ENCODE measurements at places on chromosomes 1 and 21. TPM values are rescaled to one million over a fixed set of nuclear protein-coding genes. Genes with fewer than 3 reads are reported as not detected.
A peak's percentile ranks its signal among the peaks of the same experiment; 100 is the strongest.

- peaks cover 6% of the 10 kb centered on the region for H3K36me3 ChIP-seq
- no peaks in the 10 kb centered on the region for H3K27me3 ChIP-seq
- no peak overlapping the region for H3K27ac ChIP-seq
- H3K4me1 ChIP-seq: peaks cover 77% of the 10 kb centered on the region
- DNase-seq: no peak
- H3K4me3 ChIP-seq: no peak overlapping the region
These were observed 172.5 kb upstream of the EDN2 start for GRCh38 chr1:41656825-41657500.

- no peak overlapping the region for H3K4me3 ChIP-seq
- no peak for DNase-seq
- H3K27ac ChIP-seq: no peak overlapping the region
- no peaks in the 10 kb centered on the region for H3K36me3 ChIP-seq
- no peaks in the 10 kb centered on the region for H3K4me1 ChIP-seq
- no peaks in the 10 kb centered on the region for H3K27me3 ChIP-seq
These were observed 262.9 kb upstream of the PROX1 start for GRCh38 chr1:213724640-213725536.

DNA sequence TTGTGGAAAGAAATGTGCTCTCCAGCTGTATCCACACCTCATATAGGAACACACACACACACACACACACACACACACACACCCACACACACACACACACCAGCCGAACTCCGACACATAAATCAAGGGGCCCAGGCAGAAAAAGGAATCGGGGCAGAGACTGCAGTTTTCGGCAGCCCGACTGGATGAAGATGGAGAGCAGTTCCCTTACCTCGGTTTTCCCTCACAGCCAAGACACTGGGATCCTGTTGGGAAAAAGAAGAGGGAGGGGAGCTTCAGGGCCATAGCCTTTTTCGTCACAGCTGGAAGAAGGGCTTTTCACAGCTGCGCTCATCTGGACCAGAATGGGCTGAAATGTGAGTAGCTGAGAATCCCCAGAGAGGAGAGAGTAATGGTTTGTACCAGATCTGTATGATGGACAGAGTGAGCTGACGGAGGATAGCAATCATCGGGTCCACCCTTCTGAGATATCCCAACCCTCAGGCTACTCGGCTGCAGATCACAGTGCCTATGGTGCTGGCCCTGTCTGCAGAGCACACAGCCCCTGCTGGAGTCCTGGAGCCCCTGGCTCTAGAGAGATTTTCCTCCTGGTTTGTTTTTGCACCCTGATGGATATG, 37.7 kb downstream of the PIK3C2B start:
- peaks cover 42% of the 10 kb centered on the region for H3K4me1 ChIP-seq
- H3K36me3 ChIP-seq: peaks cover 46% of the 10 kb centered on the region
- no peaks in the 10 kb centered on the region for H3K27me3 ChIP-seq
- H3K4me3 ChIP-seq: no peak overlapping the region
- peak overlapping the region; percentile 73 for H3K27ac ChIP-seq

SPRR2F gene
- not detected for total RNA-seq

GRCh38 chr1:103336408-103336807, 189.1 kb upstream of the RNPC3 start:
- no peak for DNase-seq
- no peaks in the 10 kb centered on the region for H3K4me1 ChIP-seq
- no peak overlapping the region for H3K27ac ChIP-seq
- H3K4me3 ChIP-seq: no peak overlapping the region
- no peaks in the 10 kb centered on the region for H3K36me3 ChIP-seq

DNA sequence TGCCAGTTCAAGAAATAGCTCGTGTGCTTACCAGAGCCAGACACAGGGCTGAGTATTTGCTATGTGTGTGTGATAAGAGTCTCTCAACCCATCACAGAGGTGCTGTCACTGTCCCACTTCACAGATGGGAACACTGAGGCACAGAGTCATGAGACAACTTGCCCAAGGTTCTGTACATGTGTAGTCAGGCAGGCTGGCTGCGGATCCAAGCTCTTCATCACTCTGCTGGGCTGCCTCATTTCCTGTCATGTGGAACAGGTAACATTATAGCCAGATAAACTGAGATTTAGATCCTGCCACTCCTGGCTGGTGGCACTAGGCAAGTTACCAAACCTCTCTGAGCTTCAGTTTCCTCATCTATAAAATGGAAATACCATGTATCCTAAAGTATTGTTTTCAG, 77.8 kb downstream of the ITPKB start:
- H3K36me3 ChIP-seq: peaks cover 34% of the 10 kb centered on the region
- peak overlapping the region; percentile 91 for H3K27ac ChIP-seq
- DNase-seq: no peak
- peaks cover 66% of the 10 kb centered on the region for H3K4me1 ChIP-seq
- no peaks in the 10 kb centered on the region for H3K27me3 ChIP-seq

DNA sequence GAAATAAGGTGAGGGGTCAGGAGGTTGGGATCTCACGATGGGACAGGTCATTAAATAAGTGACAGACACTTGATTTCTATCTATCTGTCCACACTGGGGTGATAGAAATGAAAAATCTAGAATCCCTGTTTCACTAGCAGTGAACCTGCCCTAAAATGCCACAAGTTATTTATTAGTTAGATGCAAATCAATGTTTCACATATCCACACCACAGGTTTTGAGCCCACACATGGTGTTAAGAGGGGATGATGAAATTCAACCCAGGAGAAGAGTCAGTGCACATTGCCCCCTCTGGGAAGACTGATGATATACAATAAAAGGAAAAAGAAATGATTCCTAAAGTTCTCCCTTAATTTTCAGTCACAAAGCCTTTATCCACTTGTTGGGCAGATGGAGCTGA, 10.1 kb upstream of the NTPCR start:
- H3K27me3 ChIP-seq: no peaks in the 10 kb centered on the region
- DNase-seq: no peak
- no peak overlapping the region for H3K4me3 ChIP-seq
- peaks cover 22% of the 10 kb centered on the region for H3K4me1 ChIP-seq

DNA sequence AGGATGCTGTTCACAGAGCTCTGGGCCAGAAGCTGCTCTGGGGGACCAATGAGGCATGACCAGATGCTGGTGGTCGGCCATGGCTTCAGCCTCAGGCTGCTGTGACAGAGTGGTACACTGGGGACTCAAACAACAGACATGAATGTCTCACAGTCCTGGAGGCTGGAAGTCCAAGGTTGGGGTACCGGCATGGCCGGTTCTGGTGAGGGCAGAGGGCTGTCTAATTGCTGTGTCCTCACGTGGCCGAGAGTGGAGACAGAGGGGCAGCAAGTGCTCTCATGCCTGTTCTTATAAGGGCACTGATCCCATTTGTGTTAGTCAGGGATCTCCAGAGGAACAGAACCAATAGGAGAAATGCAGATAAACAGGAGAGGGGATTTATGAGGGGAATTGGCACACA, 253.5 kb upstream of the C1orf174 start:
- no peaks in the 10 kb centered on the region for H3K36me3 ChIP-seq
- no peaks in the 10 kb centered on the region for H3K27me3 ChIP-seq
- no peak for DNase-seq
- H3K4me1 ChIP-seq: no peaks in the 10 kb centered on the region

GRCh38 chr1:36938819-36939218, 95.5 kb downstream of the GRIK3 start:
- H3K27ac ChIP-seq: no peak overlapping the region
- no peak overlapping the region for H3K4me3 ChIP-seq
- no peaks in the 10 kb centered on the region for H3K27me3 ChIP-seq
- no peak for DNase-seq

DNA sequence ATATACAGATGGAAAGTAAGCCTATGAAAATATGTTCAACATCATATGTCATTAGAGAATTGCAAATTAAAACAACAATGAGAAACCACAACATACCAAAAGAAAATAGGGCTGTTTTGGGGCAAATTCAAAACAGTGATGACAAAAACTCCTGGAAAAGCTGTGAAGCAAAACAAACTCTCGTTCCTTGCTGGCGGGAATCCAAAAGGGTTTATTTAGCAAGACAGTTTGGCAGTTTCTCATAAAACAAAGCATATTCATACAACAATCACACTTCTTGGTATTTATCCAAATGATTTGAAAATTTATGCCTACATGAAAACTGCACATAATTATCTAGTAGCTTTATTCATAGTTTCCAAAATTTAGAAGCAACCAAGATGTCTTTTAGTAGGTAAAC, 44.4 kb downstream of the COL11A1 start:
- DNase-seq: no peak
- no peak overlapping the region for H3K27ac ChIP-seq
- H3K36me3 ChIP-seq: no peaks in the 10 kb centered on the region
- H3K27me3 ChIP-seq: no peaks in the 10 kb centered on the region
- no peak overlapping the region for H3K4me3 ChIP-seq
- H3K4me1 ChIP-seq: no peaks in the 10 kb centered on the region

AZIN2 gene
- total RNA-seq: 4.1 TPM

GRCh38 chr1:30912913-30913652, 4.5 kb upstream of the SDC3 start:
- H3K4me1 ChIP-seq: peaks cover 10% of the 10 kb centered on the region
- H3K27me3 ChIP-seq: peaks cover 22% of the 10 kb centered on the region
- H3K4me3 ChIP-seq: no peak overlapping the region
- no peaks in the 10 kb centered on the region for H3K36me3 ChIP-seq

- peaks cover 2% of the 10 kb centered on the region for H3K27me3 ChIP-seq
- no peaks in the 10 kb centered on the region for H3K4me1 ChIP-seq
- no peak for DNase-seq
- no peaks in the 10 kb centered on the region for H3K36me3 ChIP-seq
These were observed 30.6 kb downstream of the FAM78B start for GRCh38 chr1:166136222-166136621.

- H3K27ac ChIP-seq: no peak overlapping the region
- no peaks in the 10 kb centered on the region for H3K27me3 ChIP-seq
- H3K4me1 ChIP-seq: no peaks in the 10 kb centered on the region
- H3K4me3 ChIP-seq: no peak overlapping the region
- DNase-seq: no peak
These were observed 2.9 kb upstream of the MATN1 start for GRCh38 chr1:30726236-30726635.

OR2G6 gene
- total RNA-seq: not detected

- no peak overlapping the region for H3K27ac ChIP-seq
- peaks cover 53% of the 10 kb centered on the region for H3K4me1 ChIP-seq
- no peaks in the 10 kb centered on the region for H3K27me3 ChIP-seq
- no peak overlapping the region for H3K4me3 ChIP-seq
These were observed 780 bp upstream of the RBM15 start for GRCh38 chr1:110338309-110338885.

TAL1 gene
- not detected for total RNA-seq

GRCh38 chr1:93692451-93692861, 10.8 kb upstream of the BCAR3 start:
- no peaks in the 10 kb centered on the region for H3K36me3 ChIP-seq
- no peak overlapping the region for H3K4me3 ChIP-seq
- peaks cover 6% of the 10 kb centered on the region for H3K27me3 ChIP-seq
- no peak for DNase-seq
- no peak overlapping the region for H3K27ac ChIP-seq
- no peaks in the 10 kb centered on the region for H3K4me1 ChIP-seq

GRCh38 chr1:54153535-54154439, 987 bp upstream of the CDCP2 start:
- H3K27ac ChIP-seq: no peak overlapping the region
- no peak for DNase-seq
- no peaks in the 10 kb centered on the region for H3K36me3 ChIP-seq
- no peaks in the 10 kb centered on the region for H3K27me3 ChIP-seq
- no peak overlapping the region for H3K4me3 ChIP-seq

DNA sequence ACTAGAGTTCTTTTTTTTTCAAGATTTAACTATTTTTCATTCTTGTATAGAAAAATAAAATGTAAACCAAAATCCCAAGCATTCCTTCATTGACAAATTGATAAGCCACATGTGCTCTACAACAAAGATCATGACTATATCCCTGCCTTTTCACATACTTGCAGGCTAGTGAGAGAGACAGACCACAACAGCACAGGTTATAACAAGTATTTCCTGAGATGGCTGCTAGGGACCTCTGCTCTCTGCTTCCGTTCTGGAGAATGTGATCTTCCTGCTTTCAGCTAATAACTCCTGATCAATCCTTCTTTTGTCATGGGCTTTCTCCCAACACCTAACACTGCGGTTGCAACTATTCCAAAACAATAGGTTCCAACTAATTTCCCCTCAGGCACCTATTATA, 14.0 kb upstream of the SPRR2F start:
- no peak overlapping the region for H3K27ac ChIP-seq
- H3K27me3 ChIP-seq: peaks cover 14% of the 10 kb centered on the region
- DNase-seq: no peak
- no peaks in the 10 kb centered on the region for H3K36me3 ChIP-seq
- no peaks in the 10 kb centered on the region for H3K4me1 ChIP-seq
- H3K4me3 ChIP-seq: no peak overlapping the region

TAS1R1 gene
- total RNA-seq: not detected

AKR7A3 gene
- total RNA-seq: 0.52 TPM

SELE gene
- total RNA-seq: not detected

DNA sequence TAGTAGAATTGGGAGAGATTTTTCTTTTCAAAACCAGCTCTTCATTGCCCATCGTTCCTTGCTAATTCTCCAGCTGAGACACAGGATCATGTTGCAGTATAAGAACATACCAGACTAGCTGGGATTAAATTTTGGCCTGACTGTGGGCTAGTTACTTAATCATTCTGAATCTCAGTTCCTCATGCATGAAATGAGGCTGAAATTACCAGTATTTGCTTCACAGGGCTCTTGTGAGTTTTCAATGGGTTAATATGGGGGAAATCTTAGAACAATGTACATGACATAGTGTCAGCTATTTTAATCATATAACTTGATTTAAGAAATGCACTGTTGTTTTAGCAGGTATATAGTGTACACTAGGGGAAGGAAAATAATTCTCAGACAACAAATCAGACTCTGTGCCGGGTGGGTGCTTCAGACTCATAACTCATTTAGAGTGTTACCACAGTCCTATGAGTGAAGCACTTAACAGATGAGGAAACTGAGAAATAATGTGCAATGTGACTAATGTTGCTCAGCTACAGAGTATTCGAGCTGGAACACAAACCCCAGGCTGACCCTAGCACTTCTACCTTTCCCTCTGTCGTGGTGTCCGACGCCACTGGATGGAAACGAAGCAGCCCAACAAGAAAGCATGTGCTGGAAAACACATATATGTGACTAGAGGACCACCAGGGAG, 137.6 kb upstream of the SGIP1 start:
- H3K27ac ChIP-seq: no peak overlapping the region
- DNase-seq: no peak
- no peak overlapping the region for H3K4me3 ChIP-seq

GRCh38 chr21:42544544-42544943, 30.9 kb downstream of the SLC37A1 start:
- H3K36me3 ChIP-seq: peaks cover 15% of the 10 kb centered on the region
- H3K27me3 ChIP-seq: no peaks in the 10 kb centered on the region
- H3K4me1 ChIP-seq: peaks cover 10% of the 10 kb centered on the region
- H3K4me3 ChIP-seq: no peak overlapping the region
- H3K27ac ChIP-seq: peak overlapping the region; percentile 60

GRCh38 chr1:116226017-116226416, 114.8 kb downstream of the MAB21L3 start:
- no peaks in the 10 kb centered on the region for H3K36me3 ChIP-seq
- H3K4me1 ChIP-seq: peaks cover 5% of the 10 kb centered on the region
- H3K27me3 ChIP-seq: no peaks in the 10 kb centered on the region
- no peak overlapping the region for H3K4me3 ChIP-seq
- no peak for DNase-seq

DNA sequence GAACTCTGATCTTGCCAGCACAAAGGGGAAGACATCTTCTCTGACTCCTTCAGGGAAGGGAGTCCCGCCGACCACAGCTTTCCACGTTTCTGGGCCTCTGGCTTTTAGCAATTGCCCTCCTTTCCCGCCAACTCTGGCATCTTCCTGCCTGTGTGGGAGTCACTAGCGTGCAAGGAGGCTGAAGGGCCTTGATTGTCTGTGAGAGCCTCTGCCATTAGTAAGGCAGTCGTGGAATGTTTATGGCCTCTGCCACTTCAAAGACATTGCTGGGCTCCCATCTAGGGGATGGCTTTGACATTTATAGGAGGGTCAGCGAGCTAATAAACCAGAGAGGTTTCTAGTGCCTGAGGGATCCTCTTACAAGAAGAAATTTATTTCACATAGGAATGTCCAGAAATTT, 14.3 kb upstream of the PROK1 start:
- H3K4me1 ChIP-seq: no peaks in the 10 kb centered on the region
- no peak for DNase-seq
- no peaks in the 10 kb centered on the region for H3K36me3 ChIP-seq
